ENCODE measurements at places on chromosomes 4 and X.

DNA sequence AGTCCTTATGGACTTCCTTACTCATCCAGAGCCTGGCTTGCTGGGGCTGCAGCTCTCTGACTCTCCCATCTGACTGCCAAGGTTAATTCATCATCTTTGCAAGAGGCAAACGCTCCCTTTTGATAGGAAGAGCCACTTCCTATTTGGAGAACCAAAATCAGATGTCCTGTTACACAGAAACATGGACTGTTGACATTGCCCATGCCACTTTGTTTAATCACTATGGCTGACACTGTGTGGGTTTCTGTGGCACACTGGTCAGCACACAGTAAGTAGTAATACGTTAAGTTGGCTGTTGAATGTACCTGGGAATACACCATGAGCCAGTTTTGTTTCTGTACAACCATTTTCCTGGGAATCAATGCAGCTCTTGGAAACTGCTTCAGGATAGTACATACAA is 45.1 kb upstream of the TMEM33 start:
- DNase-seq = no peak

DNA sequence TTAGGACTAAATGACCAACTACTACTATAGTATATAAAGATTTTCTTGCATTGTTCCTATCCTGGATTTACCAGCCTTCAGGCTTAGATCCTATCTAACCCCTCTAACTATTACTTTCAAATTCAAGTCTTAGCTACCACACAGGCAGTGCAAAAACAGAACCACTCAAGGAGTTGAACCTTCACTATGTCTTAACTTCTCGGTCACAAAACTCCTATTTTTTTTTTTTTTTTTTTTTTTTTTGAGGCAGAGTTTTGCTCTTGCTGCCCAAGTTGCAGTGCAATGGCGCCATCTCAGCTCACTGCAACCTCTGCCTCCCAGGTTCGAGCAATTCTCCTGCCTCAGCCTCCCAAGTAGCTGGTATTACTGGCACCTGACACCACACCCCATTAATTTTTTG is 6.3 kb upstream of the FAM200B start:
- no peak for DNase-seq

DNA sequence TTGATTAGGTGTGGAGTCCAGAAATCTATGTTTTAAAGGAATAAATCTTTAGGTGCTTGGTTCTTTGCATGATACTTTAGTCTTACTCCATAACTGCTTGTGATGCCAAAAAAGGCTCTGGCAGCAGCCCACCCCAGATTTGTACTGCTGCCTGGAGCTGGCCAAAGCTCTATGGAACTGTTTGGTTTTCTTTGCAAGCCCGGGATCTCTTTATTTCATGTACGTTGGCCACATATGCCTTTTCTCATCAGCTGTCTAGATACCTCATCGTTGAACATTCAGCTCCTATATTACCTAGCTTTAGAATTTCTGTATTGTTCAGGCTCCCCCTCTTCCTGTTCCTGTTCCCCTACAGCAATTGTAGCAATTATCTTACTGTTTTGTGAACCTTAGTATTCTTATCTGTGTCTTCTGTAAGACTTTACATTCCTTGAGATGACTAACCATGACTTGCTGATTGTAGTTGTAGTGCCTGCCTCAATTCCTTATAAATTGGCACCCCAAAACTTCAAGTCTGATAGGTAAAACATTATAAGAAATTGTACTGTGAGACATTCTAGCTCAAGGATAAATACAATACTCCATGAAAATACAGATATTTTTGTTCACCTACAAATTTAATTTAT is 199.4 kb upstream of the GPRIN3 start:
- no peak for DNase-seq

DNA sequence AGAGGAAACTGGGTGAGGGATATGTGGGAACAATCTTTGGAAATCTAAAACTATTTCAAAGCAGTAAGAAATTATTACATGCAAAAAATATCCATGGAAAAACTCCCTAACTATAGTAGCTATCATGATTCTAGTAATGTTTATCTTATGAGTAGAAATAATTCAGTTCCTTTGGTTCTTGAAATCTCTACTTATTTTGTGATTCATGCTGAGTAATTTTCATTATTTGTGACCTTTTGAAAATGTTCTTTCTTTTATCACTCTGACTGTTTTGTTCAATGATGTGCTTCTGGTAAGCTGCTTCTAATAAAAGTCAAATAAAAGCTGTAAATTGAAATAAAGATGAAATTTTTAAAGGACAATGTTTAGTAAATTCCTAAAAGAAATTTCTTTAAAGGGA is 40.4 kb upstream of the MAGEB10 start:
- no peak for DNase-seq

- DNase-seq = no peak
Observed at GRCh38 chrX:43592597-43592996, 63.5 kb upstream of the MAOA start.

DNA sequence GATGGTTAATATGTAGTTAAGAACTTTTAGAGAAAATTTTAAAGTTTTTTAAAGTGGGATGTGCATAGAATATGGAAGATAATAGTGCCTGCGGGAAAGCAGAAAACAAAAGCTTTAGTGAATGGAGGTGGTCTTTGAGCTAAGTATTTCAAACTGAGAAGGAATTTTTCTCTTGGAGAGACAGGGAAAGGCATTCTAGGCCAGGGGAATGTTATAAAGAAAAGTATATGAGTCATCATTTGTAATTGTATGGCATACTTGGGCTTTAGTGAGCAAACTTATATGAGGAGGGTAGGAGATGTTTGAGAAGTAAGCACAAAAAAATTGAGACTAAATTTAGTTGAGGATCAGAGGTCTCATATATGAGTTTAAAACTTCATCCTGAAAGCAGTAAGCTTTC is 467.0 kb downstream of the PPARGC1A start:
- DNase-seq = no peak

DNA sequence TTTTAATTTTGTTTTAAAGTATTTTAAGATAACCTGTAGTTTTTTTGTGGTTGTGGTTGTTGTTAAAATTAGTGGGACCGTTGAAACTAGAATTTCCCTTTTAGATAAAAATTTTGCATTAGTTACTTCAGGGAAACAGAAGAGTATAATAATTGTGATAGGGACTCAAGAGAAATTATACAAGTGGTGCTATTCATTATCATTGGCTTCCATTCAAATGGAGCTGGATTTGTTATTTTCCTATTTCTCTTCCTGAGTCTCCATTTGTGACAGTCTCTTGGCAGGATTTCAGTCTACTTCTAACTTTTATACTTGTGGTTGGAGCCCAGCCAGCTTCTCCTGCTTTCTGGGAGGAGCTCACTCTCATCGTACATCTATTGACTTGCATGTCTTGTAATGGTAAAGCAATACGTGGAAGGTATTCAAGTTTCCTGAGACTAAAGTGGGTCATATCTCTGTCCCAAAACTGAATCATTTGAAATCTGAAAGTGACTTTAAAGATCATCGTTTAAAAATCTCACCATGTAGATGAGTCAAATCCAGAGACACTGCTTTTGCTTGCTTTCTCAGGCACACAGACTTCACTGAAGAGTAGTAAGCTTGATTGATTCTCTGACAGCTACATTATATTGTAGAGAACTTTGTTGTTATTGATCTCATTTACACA is 155.8 kb downstream of the RPA4 start:
- DNase-seq = no peak

GRCh38 chr4:163611784-163612445 is 117.4 kb downstream of the TMA16 start:
- no peak for DNase-seq

DNA sequence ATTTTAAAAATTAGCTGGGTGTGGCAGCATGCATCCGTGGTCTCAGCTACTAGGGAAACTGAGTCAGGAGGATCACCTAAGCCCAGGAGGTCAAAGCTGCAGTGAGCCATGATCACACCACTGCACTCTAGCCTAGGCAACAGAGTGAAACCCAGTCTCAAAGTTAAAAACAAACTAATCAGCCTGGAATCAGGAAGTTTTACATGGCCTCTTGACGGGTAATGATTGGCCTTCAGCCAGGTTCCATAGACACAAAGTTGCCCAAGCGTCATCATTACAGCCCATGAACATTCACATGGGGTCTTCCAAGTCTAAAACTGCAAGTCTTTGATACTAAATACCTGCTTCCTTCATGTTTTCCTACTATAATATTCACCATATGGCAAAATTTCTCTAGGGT is 10.0 kb upstream of the RGN start:
- no peak for DNase-seq

- no peak for DNase-seq
Observed at GRCh38 chr4:20251796-20252655, at the start of gene SLIT2. Gene SLIT2, plus strand, starts transcription at chr4:20251905. Its CDS starts 1,911 bp downstream, at chr4:20253816.

Data from CD4-positive, alpha-beta T cell treated with Interleukin-4 for 1 hour (primary cell).